ENCODE measurements at places on chromosomes 16 and 17.
A peak's percentile ranks its signal among the peaks of the same experiment; 100 is the strongest.

DNA sequence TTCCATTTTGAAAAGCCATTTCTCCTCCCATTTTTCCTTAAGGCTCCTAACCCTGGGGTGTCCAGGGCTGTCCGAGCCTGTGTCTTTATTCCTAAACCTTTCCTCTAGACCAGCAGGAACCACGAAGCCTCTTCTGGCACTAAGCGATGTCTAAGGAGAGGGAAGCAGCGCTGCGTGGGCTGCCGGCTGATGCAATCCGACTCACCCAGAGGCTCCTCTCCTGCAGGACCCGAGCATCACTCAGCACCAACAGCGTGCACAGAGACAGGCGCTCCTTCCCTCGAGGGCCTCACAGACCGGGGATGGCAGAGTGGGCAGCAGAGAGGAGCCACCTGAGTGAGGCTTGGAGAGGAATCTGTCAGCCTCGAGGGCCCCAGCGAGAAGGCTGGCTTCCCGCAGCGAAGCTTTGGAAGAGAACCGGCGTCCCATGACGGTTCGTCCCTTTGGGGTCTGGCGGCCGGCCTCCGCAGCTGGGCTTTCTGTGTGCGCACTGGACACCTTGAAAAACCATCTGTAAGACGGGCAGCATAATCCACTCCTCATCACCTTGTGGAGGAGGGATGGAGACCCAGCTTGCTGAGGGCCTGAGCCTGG is 174.3 kb downstream of the FOXL1 start:
- DNase-seq, result no peak

DNA sequence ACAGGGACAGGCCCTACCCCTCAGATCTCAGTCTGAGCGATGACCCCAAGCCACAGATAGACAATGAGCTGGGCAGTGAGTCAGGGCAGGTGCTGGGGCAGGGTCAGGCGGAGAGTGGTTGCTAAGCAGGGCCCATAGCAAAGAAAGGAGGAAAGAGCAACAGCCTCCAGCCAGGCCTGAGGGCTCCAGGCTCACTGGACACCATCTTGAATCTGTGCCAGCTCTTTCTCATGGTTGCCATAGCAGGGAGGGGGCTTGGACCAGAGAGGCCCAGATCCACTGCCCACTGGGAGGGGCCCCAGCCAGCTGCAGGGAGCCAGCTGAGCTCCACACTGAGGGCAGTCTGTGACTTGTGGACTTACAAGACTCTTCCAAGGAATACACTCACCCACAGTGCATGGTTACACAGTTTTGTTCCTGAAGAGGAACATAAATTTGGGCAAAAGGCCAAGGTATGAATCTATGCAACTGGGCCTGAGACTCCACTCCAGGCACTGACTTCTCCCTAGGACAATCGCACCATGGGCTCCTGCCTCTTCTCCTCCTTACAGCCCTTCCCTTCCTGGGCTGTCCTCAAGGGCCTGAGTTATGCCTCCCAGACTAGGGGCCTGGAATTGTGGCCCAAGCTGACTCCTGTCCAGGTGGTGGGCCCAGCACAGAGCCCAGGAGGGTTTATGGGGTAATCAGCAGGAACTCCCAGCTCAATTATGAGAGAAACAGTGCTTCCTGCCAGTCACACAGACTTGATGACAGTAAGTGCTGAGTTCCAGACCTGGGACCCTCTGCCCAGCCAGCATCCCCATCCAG is 59.9 kb downstream of the BEAN1 start:
- no peak for DNase-seq

- no peak for DNase-seq
These were observed 909 bp upstream of the RSL1D1 start for GRCh38 chr16:11852092-11852809.

DNA sequence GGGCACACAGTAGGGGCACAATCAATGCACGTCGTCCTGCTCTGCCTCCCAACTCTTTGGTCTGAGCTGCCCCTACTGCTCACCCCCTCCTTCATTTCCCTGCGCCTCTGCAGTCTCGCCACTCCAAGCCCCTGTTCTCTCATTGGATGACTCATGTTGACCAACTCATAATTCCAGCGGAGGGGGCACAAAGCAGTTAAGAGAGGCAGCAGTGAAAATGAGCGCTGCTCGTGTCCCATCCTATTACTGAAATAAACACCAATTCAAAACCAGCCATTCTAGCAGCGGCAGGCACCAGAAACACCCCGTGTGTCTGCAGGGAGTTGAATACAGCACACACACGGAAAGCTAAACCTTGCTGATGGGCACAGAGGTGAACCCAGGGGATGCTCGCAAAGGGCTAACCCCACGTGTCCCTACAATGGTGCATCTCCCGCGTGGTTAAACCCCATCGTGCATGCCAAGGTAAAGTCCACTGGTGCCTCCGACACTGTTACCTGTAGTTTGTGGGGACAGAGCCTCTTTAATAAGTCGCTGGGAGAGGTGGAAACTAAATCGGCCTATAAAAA is 310.4 kb downstream of the XYLT1 start:
- no peak for DNase-seq

DNA sequence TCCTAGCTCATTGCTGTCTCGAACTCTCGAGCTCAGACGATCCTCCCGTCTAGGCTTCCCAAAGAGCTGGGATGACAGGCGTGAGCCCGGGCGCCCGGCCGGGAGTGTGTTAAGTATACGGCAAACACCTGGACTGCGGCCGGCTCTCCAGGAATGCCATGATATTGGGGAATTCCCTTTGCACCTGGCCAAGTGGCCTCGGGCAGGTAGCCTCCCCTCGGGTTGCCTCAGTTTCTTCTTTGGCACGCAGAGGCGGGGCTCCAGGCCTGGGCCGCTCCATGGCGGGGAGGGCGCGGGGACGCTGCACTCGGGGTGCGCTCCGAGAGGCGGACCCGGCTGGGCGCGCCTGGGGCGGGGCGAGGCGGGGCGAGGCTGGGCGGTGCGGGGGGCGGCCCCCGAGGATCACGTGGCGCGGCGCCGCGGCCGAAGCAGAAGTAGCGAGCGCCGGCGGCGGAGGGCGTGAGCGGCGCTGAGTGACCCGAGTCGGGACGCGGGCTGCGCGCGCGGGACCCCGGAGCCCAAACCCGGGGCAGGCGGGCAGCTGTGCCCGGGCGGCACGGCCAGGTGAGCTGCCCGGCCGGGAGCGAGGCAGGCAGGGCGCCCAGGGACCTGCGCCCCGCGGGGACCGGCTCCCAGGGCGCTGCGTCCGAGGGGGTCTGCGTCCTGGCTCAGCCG is at the start of gene PLCG2:
Gene PLCG2, plus strand, starts transcription at position 431 of the 675 bp plus-strand sequence. CDS start 6,699 bp downstream, outside the sequence.
- peak; percentile 84 for DNase-seq

DNA sequence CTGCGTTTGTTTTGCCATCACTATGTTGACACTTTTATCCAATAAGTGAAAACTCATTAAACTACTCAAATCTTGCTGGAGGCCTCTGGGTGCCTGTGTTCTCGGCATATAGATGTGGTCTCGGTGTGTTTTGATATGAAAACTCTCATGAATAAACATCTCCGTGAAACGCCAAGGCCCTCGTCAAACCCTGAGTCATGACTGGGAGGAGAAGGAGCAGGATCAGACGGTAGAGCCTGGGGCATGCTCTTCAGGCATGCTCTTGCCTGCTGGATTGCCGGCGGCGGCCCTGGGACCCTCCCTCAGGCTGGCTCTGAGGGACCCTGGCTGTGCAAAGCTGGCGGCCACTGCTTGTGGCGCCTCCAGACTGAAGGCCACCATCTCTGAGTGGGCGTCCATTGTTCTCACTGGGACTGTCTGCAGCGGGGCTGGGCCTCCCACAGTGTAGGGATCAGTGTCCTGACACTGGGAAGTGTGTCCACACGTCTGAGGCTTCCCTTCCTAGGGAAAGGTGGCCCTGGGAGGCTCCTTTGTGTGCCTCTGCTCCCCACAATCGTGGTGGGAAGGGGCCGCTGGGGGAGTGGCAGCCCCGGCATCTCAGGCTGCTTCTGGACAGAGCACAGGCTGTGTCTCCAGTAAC is 1.7 kb upstream of the NPB start:
- no peak for DNase-seq

GRCh38 chr17:64003526-64004121 is 5.5 kb downstream of the PRR29 start:
- peak; percentile 12 for DNase-seq

- DNase-seq, result peak; percentile 29
These were observed 1.2 kb downstream of the DUSP14 start for GRCh38 chr17:37490638-37491614.

- DNase-seq, result peak; percentile 80
These were observed 15.4 kb downstream of the NAA60 start for GRCh38 chr16:3458852-3459361.

- DNase-seq, result peak; percentile 90
These were observed 26.5 kb downstream of the TMEM98 start for GRCh38 chr17:32954477-32954876.

DNA sequence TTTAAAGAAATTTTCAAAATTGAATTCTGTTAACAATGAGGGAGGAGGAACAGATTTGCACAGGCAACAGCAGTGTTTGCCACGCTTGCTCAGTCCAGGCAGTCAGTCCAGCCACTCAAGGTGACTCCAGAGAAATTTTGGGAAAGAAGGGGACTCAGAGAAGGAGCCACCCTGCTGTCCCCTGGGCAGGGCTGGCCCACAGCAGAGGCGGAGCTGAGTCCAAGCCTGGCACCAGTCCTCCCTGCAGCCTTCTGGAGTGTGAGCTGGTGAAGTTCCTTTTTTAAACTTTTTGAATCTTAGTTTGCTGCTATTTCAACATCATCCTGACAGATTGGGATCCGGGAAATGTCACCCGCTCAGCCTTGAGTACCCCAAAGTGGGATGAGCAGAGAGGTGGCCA is 14.5 kb upstream of the SLC47A2 start:
- DNase-seq, result no peak

DNA sequence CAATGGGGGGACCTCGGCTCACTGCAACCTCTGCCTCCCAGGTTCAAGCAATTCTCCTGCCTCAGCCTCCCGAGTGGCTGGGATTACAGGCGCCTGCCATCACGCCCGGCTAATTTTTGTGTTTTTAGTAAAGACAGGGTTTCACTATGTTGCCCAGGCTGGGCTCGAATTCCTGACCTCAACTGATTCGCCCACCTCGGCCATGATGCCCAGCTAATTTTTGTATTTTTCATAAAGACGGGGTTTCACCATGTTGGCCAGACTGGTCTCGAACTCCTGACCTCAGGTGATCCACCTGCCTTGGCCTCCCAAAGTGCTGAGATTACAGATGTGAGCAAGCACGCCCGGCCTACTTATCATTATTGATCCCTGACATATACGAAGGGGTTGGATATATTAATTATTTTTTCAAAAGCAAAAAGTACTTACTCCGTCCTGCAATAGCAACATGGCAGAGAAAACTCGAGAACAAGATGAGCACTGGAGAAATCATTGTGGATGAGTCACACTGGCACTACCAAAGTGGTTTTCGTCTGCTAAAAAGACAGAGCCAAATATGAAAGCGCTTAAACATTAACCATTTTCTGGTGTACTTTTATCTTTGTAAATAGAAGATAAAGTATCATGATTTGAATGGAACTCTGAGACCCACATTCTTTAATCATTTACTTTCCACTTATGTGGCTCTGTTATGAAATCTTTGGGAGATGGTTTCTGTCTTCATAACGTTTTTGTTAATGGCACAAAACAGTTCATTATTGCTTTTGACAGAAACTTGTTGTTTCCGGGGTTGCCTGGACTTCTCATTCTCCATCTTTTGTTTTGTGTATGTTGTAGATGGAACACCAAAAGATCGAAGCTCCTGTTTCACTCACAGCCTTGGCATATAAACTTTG is at the start of gene APOH:
Gene APOH, minus strand, starts transcription at position 529 of the 896 bp plus-strand sequence. Its CDS starts 36 bp downstream, at position 493.
- peak; percentile 30 for DNase-seq
